ENCODE measurements at places on chromosomes 2 and 18.

- DNase-seq = no peak
- H3K27ac ChIP-seq = no peak overlapping the region
- H3K36me3 ChIP-seq = no peaks in the 10 kb centered on the region
- no peaks in the 10 kb centered on the region for H3K27me3 ChIP-seq
Measured at GRCh38 chr18:28834889-28835288, 658.0 kb upstream of the CDH2 start.

GRCh38 chr2:1483551-1483950, 70.3 kb downstream of the TPO start:
- no peaks in the 10 kb centered on the region for H3K36me3 ChIP-seq
- no peaks in the 10 kb centered on the region for H3K27me3 ChIP-seq
- no peaks in the 10 kb centered on the region for H3K4me1 ChIP-seq
- DNase-seq = no peak
- no peak overlapping the region for H3K27ac ChIP-seq

GRCh38 chr2:190927301-190927700, 46.7 kb downstream of the GLS start:
- no peaks in the 10 kb centered on the region for H3K27me3 ChIP-seq
- no peak for DNase-seq
- no peaks in the 10 kb centered on the region for H3K36me3 ChIP-seq
- no peaks in the 10 kb centered on the region for H3K4me1 ChIP-seq
- no peak overlapping the region for H3K27ac ChIP-seq

DNA sequence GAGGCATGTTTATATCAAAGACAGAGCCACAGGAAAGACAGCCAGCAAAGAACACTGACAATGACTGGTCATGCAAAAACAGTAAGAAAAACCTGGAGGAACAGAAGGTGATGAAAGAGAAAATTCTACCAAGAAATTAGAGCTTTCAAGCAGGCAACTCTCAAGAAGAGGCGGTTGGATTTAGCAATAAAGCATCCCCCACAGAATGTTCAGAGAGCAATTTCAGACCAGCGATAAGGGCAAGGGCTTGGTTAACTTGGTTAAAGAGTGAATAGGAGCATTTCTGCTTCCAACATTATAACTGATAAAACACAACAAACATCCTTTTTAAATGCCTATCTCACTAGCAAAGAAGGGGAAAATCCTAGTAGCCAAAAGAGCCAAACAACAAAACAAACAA, 68.0 kb upstream of the NCKAP5 start:
- no peak for DNase-seq
- H3K27me3 ChIP-seq = no peaks in the 10 kb centered on the region
- H3K36me3 ChIP-seq = no peaks in the 10 kb centered on the region
- no peak overlapping the region for H3K4me3 ChIP-seq

DNA sequence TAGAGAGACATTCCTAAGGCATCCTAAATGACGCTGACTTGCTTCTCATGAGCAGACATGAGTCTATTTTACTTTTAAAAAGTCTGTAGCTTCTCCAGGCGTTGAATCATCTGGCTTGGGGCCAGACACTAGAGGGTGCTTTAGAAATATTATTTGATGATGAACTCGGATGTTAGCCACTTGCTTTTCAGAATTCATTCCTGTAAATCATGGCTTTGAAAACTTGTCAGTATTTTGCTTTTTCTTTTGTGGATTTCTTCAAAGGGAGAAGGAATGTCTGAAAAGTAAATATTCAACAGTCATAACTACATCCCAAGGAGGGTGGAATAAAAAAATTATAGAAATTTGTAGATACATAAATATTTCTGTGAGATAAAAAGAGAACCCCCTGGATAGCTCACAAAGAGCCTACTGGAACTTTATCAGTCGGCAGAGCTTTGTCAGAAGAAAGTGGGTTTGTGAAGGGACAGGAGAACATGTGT, 370.8 kb downstream of the OSR1 start:
- DNase-seq = no peak
- no peaks in the 10 kb centered on the region for H3K4me1 ChIP-seq
- no peaks in the 10 kb centered on the region for H3K36me3 ChIP-seq
- H3K27me3 ChIP-seq = no peaks in the 10 kb centered on the region
- no peak overlapping the region for H3K27ac ChIP-seq

DNA sequence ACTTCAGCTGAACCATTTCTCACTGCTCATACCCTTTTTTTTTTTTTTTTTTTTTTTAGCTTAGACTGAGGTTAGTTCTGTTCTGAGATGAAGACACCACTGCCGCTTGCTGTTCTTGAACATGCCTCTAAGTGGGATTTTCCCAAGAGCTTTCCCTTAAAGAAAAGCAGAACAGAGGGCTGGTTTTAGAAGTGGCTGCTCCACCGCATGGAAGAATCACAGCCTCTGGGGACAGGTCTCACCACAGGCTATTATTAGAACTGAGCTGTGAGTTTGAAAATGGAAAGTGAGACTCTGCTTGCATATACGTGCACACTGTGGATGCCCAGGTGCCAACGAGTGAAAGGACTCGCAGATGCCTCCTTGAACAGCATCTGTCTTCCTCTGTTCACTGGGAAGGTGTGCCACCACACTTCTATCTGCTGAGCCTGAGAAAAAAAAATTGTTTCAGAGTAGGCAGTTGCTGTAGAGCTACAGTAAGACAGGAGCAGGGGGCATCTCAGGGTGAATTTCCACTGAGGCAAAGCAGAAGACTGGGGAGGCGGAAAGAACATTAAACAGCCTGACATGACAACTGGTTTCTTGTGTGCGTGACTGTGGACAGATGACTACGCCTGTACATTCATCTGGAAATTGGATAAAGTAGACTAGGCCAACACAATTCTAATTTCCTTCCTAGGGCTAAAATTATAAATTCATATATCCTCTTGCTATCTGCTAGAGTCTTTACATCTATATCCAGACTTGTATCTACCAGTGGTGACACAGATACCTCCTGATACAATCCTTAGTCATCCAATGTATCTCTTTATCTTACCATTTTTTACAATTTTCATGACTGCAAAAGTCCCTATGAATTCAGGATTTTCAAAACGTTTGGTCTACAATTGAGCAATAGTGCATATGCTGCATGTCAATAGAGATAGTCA, 1045.7 kb upstream of the CELF4 start:
- H3K27ac ChIP-seq = no peak overlapping the region
- H3K4me1 ChIP-seq = no peaks in the 10 kb centered on the region
- H3K4me3 ChIP-seq = no peak overlapping the region
- H3K27me3 ChIP-seq = no peaks in the 10 kb centered on the region

DNA sequence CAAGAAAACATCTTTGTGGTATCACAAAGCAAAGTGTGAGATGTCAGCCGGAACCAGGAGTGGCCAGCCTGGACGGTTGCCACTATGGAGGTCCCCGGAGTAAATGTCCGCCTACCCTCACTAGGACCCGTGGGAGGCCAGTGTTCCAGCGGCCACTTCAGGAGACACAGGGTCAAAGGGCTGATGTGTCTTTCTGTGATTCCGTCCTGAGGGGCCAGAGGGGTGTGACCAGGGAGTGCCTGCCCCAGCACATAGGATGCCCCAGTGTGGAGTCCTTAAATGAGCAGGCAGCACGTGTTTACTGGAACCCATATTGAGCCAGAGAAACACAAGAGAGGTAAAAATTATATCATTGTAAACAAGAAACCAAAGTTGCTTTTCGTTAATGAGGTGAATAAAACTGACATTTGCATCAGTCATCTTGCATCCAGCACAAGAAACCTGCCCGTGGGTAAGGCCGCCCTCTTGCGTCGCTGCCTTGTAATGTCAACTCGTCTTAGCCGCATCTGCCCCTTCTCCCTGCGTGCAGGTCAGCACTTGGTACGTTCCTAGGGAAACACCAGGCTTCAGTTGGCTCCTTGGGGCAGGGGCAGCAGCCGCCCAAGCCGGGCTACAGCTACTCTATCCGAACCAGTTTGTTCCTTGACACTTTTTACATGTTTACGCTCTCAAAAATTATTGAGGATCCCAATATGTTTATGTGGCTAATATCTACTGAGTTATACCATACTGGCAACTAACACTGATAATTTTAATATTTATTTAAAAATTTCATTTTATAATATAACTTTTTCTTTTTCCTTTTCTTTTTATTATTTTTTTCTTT, 46.7 kb upstream of the LAPTM4A start:
- no peak overlapping the region for H3K27ac ChIP-seq
- H3K4me3 ChIP-seq = no peak overlapping the region
- peak; percentile 73 for DNase-seq
- H3K27me3 ChIP-seq = peaks cover 23% of the 10 kb centered on the region
- no peaks in the 10 kb centered on the region for H3K36me3 ChIP-seq
- H3K4me1 ChIP-seq = no peaks in the 10 kb centered on the region

Data from T-cell (primary cell).